ENCODE measurements at places on chromosomes 6 and 20. TPM values are rescaled to one million over a fixed set of nuclear protein-coding genes. Genes with fewer than 3 reads are reported as not detected.
A peak's percentile ranks its signal among the peaks of the same experiment; 100 is the strongest.

- DNase-seq: no peak
Observed at GRCh38 chr6:104987218-104987617, 30.3 kb downstream of the LIN28B start.

GRCh38 chr6:5082487-5083306 is 2.4 kb upstream of the PPP1R3G start:
- no peak for DNase-seq

DNA sequence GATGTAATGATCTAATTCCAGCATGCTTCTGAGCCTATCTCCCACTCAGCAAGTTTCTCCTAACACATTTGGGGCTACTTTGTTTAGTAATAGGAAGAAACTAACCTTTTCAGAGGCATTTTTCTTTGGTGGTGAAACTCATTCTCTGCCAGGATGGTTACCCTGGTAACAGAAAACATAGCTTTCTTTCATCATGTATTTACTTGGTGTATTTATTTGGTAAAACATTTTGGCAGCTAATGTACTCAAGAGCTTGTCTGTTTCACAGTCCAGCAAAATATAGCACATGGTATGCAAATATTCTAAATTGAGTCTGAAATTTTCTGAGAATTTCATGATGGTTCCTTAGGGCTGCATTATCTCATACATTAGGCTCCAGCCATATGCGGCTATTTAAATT is 100.0 kb downstream of the SLC35B3 start:
- no peak for DNase-seq

- DNase-seq: no peak
Observed at GRCh38 chr6:38187811-38188590, 368.5 kb downstream of the ZFAND3 start.

- DNase-seq: no peak
Observed at GRCh38 chr6:35312076-35312800, 14.6 kb downstream of the DEF6 start.

ZBTB22 gene
- total RNA-seq: 7.2 TPM

DNA sequence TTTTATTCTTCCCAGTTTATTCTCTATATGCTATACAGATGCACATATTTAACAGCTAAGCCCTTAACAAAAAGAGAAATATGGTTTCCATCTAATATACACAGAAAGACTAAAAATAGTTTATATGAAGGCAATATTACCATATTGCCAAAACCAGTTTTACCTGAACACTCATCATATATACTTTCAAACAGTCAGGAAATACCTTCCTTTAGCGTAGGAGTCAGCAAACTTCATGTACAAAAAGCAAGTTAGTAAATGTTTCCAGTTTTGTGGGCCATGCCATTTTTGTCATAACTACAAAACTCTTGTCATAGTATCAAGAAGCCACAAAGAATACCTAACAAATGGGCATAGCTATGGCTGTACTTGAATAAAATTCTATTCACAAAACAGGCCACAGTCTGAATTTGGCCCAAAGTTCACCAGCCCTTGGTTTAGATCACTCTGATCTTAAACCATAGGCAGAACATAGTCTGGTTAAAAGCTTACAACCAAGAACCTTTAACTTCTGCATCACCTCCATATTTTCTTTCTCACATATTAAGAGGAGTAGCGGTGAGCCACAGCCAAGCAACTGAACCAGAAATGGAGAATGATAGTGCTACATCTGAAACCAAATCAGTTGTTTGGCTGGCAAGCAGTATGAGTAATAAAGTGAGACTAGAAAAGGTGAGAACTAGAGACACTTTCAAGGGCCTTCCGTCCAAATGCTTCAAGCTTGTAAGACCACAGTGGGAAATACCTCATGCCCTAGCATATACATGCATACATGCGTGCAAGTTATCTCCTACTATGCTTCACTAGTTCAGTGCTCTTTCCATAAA is 116.6 kb downstream of the PTPRK start:
- DNase-seq: peak; percentile 26

DNA sequence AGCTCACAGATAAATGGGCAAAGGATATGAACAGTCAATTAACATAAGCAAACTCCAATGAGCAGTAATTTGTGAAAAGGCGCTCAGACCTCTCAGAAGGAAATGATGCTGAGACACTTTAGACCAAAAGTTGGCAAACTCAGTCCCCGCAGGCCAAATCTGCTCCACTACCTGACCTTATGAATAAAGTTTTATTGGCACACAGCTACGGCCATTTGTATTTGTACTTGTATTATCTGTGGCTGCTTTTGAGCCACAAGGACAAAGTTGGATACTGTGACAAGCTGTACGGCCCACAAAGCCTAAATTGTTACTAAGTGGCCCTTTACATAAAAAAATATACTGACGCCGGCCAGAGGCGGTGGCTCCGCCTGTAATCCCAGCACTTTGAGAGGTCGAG is 167.0 kb downstream of the PREX1 start:
- DNase-seq: no peak

OLIG3 gene
- 0.67 TPM for total RNA-seq

DNA sequence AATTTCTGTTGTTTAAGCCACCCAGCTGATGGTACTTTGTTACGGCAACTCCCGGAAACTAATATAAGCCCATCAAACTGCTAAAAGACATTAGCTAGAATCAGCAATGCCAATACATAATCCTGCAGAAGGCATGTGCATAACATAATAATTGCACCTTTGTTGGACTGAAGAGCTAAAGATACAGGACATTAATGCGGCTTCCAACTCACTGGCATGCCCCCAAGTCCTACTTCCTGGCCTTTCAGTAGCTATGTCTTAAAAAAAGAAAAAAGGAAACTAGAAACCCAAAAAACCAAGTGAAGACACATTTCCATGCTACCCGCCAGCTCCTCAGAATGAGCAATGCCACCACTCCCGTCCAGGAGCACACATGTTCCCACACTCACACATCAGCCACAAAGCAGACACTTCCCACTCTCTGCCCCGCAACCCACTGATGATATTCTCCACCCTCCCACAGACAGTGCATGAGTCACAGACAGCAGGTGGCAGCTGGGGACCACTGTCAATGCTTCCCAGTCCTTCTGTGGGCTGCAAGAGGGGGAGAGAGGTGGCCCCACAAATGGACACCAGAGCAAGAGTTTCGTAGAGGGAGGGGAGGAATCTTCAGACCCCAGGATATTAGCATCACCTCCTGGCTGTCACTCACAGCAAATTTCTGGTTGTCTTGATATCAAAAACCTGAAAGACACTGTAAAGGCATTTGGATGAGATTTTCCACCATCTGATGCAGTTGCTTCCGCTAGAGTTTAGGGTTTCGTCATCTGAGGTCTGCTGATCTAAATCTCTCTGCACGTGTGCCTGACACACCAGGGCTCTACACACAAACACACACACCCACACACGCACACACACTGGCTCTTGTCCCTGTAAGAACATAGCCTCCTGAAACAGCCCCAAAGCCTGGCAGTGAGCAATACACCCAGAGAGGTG is 32.8 kb downstream of the GFOD1 start:
- peak; percentile 91 for DNase-seq

PKIB gene
- total RNA-seq: 0.69 TPM

GLO1 gene
- 142 TPM for total RNA-seq

RIMS4 gene
- not detected for total RNA-seq

DNA sequence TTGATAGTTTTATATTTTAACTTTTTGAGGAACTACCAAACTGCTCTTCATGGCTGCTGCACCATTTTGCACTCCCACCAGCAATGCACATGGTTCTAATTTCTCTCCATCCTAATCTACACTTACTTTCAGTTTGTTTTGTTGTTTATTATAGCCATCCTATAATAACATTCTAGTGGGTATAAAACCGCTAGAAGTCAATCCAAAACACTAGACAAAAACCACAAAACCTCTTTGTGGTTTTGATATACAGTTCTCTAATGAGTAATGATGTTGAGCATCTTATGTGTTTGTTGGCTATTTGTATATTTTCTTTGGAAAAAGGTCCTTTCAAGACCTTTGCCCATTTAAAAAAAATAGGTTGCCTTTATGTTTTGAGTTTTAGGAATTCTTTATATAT is 5.6 kb downstream of the RPP21 start:
- DNase-seq: no peak

Data from activated CD8-positive, alpha-beta T cell treated with anti-CD3 and anti-CD28 coated beads for 36 hours (primary cell).